Lung (tissue), 17 donors: ENCODE measurements at places on chromosomes 4 and X.

GRCh38 chr4:156568041-156568440 is 403.6 kb downstream of the PDGFC start:
- no peak for DNase-seq

DNA sequence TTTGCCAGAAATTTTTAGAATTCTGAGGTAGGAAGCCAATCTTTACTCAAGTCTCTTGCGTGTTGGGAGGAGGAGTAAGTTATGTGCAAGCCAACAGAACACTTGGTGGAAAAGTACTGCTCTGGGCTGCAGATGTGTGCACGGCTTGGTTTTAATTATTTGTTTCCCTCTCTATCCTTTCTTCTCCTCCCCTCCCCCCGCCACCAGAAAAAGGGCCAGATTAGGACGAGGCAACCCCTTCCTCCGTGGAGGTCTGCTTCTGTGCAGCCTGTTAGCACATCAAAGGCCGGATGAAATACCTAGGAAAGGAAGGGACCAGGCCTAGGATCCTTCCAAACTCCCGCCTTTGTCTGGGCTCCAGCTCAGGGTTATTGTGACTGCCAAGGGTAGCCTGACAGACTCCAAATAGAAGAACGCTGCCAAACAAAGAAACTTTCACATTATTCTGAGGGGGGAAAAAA is 1.0 kb upstream of the PGRMC1 start:
- peak; percentile 75 for DNase-seq

- DNase-seq = peak; percentile 86
Observed at GRCh38 chrX:8913655-8914409, 112.6 kb upstream of the FAM9A start.

DNA sequence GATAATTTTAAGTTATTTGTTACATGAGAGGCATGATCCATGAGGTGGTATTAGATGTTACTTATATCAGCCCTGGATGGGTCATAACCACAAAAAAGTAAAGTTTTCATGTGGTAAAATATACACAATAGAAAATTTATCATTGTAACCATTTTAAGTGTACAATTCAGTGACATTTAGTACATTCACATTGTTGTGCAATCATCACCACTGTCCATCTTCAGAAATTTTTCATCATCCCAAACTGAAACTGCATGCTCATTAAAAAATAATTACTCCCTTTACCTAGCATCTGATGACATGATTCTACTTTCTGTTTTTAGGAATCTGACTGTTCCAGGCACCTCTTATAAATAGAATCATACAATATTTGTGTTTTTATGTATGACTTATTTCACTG is 11.2 kb downstream of the GK2 start:
- no peak for DNase-seq

GRCh38 chrX:9383655-9384054 is 81.2 kb upstream of the TBL1X start:
- DNase-seq = no peak

DNA sequence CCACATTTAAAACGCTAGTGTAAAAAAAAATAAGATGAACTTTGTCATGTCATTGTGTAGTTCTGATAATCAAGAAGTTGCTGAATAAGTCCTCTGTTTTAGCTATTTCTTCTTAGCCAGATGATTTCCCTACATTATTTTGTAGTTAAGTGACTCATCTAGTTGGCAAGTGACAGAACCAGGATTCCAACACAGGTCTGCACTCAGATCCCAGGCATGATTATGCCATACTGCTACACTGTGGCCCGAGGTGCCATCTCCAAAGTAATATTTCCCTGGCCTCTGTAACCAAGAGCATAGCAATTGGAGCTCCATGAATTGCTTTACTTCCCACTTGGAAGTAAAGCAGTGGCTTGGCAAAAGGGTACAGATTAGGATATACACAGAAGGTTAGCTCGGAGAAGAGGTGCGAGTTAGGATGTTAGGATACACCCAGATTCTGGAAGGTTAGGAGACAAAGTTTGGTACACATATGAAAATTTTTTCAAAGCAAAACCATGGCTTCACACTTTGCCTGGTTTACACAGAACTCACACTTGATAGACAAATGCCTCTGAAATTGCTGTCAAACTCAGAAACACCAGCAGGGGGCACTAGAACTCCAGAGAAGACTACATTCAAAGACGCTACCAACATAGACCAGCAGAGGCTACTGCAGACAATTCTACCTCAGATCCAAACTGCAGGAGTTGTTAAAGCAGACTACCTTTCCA is 41.4 kb downstream of the SRPX2 start:
- DNase-seq = peak; percentile 77

DNA sequence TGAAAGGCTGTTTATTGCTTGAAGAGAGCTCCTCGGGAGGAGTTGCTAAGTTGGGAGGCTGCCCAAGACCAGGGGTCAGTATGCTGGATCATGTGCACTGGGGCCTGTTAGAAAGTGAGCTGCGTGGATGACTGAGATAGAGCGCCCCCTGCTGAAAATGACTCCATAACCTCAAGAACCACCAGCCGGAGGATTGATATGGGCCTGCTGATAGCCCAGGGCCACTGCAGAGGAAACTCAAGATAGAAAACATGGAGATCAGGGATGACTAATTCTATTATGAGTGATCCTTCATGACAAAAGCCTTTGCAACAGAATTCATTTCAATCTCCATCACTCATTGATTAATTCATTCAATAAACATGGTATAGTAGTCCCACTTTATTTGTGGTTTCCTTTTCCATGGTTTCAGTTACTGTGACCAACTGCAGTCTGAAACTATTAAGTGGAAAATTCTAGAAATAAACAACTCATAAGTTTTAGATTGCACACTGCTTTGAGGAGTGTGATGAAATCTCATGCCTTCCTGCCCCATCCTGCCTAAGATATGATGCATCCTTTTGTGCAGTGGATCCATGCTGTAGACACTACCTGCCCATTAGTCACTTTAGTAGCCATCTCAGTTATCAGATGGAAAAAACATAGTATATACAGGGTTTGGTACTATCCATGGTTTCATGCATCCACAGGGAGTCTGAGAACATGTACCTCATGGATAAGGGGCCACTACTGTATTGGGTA is 126.7 kb upstream of the MBNL3 start:
- DNase-seq = peak; percentile 45

DNA sequence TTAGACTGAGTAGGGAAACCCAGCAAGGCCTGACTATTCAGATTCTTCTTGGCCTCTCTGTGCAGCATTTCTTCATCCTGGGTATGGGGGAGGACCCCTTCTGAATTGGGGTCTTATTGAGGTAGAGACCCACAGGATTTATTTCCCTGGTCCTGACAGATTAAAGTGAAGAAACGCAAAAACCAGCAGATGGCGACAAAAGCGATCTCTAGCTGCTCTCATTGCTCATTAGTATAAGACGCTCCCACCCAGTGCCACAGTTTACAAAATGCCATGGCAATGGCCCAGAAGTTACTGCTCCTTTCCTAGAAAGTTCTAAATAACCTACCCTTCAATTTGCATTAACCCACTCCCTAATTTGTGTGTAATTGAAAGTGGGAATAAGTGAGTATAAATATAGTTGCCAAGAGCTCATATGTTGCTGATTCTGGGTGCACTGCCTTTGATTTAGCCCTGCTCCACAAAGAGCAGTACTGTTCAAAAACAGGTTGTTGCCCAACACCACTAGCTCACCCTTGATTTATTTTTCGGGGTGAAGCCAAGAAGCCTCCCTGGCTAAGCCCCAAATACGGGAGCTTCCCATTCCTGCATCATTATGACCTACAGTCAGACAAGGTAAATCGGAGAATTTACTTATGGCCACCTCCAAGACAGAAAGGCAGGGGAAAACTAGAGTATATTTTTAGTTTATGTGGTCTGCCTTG is 3.7 kb upstream of the BEX4 start:
- peak; percentile 78 for DNase-seq

GRCh38 chr4:73662709-73663546 is 42.7 kb upstream of the RASSF6 start:
- no peak for DNase-seq

GRCh38 chr4:80423553-80424224 is 88.2 kb downstream of the CFAP299 start:
- DNase-seq = no peak

DNA sequence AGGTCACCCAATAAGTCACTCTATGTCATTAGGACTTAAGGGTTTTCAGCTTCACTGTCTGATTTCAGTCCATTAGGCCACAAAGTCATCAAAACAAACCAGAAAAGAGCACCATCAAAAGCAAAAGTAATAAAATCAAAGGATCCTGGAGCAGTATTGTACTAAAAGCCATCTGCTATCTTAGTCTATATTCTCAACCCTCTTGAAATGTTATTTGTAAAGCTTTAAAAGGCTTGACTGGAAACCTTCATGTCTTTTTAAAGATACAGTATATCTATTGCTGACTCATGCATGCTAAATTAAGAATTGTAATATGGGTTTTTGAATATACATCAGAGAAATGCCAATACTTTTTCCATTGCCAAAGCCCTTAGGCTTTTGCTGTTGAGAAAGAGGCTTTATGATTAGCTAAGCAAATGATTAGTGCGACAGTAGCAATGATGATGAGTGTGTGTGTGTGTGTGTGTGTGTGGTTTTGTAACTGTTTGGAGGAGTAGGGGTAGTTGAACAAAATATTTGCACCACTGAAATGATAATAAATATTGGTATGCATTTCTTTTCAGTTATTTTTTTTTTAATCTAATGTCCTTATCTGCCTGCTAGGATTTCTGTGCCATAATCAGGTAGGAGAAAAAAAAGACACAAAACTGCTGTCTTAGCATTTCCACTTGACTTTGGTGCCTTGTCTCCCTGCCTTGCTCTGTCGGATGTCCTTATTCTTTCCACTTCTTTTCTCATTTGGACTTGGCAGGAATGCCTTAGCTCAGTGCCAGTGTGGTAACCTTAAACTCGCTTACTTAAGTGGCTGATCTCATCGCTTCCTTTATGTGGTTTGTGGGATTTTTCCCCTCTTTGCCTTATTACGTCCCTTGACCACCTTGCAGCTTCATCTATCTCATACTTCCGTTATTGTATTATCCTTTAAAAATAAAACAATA is 119.7 kb downstream of the PCDH7 start:
- DNase-seq = peak; percentile 40

GRCh38 chr4:156638925-156639605 is 332.5 kb downstream of the PDGFC start:
- peak; percentile 74 for DNase-seq

DNA sequence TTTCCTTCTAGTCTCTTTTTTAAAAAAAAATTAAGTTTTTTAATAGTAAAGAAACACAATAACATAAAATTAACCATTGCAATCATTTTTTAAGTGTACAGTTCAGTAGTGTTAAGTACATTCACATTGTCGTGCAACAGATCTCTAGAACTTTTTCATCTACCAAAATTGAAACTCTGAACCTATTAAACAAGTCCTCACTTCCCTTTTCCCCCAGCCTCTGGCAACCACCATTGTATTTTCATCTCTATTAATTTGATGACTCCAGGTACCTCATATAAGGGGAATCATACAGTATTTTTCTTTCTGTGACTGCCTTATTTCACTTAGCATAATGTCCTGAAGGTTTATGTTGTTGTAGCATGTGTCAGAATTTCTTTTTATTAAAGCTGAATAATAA is 31.8 kb downstream of the MSL3 start:
- no peak for DNase-seq

DNA sequence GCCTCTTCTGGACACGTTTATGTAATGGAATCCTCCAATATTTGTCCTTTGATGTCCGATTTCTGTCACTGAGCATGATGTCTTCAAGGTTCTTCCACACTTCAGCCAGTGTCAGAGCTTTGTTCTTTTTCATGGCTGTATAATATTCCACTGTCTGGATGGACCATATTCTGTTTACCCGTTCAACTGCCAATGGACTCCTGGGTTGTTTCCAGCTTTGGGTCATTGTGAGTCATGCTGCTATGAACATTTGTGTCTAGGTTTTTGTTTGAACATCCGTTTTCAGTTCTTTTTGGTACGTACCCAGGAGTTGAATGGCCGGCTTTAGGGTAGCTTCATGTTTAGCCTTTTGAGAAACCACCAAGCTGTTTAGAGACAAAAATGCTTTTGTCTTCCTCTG is 93.2 kb downstream of the SHOX start:
- DNase-seq = no peak

GRCh38 chr4:13047591-13047990 is 436.5 kb downstream of the RAB28 start:
- DNase-seq = no peak

DNA sequence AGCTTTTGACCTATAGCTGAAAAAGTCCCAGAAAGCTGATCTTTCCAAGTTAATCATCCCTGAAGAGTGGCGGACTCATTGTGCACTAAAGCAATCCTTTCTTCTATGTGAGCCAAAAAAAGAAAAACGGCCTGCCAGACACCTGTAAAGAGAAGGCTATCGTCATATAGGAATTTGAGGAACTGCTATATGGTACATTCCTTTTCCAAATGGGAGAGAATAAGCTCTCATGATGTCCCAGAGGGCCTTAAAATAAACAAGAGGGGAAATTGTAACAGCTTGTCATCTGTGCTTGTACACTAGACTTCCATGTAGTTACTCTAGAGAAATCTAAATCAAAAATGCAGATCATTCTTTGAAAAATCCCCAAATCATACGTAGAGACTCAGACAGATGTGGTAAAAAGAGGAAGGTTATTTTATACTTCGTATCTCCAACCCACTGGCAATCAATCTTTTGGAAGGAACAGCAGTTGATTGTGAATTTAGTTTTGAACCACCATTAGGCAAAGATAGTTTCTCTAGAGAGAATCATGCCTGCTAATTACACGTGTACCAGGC is 26.1 kb downstream of the GPR174 start:
- DNase-seq = no peak

- no peak for DNase-seq
Observed at GRCh38 chr4:48033825-48034413, 17.3 kb downstream of the NIPAL1 start.

GRCh38 chr4:174111422-174111821 is 172.0 kb downstream of the FBXO8 start:
- no peak for DNase-seq

DNA sequence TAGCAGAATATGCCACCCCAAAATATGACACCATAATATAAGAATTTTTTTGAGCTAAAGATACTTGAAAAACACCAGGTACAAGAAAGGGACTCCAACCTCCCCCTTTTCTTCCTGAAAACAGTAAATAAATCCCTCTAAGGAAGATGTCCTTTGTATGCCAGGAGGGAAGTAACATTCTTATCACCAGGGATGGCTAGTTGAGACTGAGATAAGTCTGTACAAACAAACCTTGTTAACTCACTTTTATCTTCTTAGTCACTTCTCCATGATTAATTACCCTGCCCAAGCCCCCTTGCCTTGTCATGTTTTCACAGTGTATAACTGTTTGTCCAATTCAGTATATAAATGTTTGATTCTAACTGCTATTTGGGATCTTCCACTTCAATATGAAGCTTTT is 888.0 kb downstream of the PCDH18 start:
- no peak for DNase-seq

- no peak for DNase-seq
Observed at GRCh38 chr4:1731180-1731579, 9.9 kb downstream of the TACC3 start.

GRCh38 chr4:56680266-56680665 is 830 bp downstream of the HOPX start:
- DNase-seq = peak; percentile 45
